Kidney epithelial cell (primary cell): ENCODE measurements at places on chromosomes 1 and 21. TPM values are rescaled to one million over a fixed set of nuclear protein-coding genes. Genes with fewer than 3 reads are reported as not detected.
A peak's percentile ranks its signal among the peaks of the same experiment; 100 is the strongest.

DNA sequence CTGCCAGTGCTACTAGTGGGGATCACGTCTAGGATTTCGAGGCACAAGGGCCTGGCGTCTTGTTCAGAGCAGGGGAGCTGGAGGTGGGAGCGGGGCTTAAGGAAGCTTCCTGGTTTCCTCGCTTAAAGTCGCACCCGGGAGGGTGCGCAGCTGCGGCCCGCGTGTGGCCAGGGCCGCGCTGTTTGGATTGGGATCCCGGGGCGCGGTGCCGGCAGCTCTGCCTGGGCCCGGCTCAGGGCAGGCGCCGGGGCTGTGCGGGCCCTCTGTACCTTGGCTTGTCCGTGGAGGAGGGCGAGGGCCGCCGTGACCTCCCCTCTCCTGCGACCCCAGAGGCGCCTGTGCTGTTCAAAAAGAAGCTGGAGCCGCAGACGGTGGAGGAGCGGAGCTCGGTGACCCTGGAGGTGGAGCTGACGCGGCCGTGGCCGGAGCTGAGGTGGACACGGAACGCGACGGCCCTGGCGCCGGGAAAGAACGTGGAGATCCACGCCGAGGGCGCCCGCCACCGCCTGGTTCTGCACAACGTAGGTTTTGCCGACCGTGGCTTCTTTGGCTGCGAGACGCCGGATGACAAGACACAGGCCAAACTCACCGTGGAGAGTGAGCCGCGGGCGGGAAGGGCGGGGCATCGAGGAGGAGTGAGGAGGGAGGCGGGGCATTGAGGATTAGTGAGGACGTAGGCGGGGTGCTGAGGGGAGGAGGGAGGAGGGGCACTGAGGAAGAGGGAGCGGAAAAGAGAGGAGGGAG, 67.8 kb downstream of the OBSCN start:
- DNase-seq: peak; percentile 43

Gene OLFML3
- 0.17 and 1.4 TPM in 2 replicates for total RNA-seq

- DNase-seq: no peak
Measured at GRCh38 chr1:197207081-197207480, 60.6 kb upstream of the ASPM start.

Gene KRTAP21-2
- total RNA-seq: not detected in 2 replicates

DNA sequence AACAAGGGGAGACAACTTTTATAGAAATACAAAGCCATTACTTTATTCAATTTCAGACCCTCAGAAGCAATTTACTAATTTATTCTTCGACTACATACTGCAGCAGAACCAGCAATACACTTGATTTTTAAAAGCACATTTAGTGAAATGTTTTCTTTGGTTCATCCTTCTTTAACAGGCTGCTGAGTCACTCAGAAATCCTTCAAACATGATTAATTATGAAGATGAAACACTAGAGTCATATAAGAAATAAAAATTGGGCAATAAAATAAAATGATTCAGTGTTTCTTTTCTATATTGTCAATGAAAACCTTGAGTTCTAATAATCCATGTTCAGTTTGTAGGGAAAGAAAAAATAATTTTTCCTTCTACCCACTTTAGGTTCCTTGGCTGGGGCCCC, 47.0 kb downstream of the CHML start:
- no peak for DNase-seq

DNA sequence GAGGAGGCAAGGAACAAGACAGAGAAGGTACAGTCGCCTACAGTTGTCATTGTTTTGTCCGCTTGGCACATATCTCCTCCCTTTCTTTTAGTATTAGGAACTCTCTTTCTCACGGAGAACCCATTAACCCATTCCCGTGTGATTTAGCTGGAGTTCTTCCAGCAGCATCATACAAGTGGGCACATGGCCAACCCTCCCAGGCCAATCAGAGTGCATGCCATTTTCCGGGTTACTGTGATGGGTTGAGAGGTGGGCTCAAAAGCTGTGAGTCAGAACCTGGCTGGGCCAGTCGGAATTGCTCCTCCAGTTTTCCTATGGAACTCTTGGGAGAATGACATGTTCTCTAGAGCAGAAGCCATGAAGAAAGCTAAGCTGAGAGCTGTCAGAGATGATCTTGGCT, 83.1 kb upstream of the SOD1 start:
- DNase-seq: no peak

Gene VSIG8
- 0.07 TPM in 1 of 2 replicates, not detected in the other for total RNA-seq

- no peak for DNase-seq
Measured at GRCh38 chr1:151284013-151284577, 2.0 kb downstream of the ZNF687 start.

Gene SIKE1
- 40.1 and 51.6 TPM in 2 replicates for total RNA-seq

- DNase-seq: no peak
Measured at GRCh38 chr1:18977428-18977827, 21.0 kb upstream of the IFFO2 start.

- DNase-seq: peak; percentile 91
Measured at GRCh38 chr1:65425697-65426096, 5.2 kb downstream of the LEPR start.

Gene SPRR1A
- not detected in 2 replicates for total RNA-seq

Gene PDE4B
- 0.33 and 0.68 TPM in 2 replicates for total RNA-seq
